Urinary bladder (tissue), 4 donors: ENCODE measurements at places on chromosomes 5 and 9. TPM values are rescaled to one million over a fixed set of nuclear protein-coding genes. Genes with fewer than 3 reads are reported as not detected.

The TMEM174 gene
- not detected for total RNA-seq

The C7 gene
- total RNA-seq: 807 TPM

The NDOR1 gene
- 3.2 TPM for total RNA-seq

The SPATA31E1 gene
- total RNA-seq: not detected

The IFNA13 gene
- not detected for total RNA-seq

The ZDHHC12 gene
- 6.3 TPM for total RNA-seq

The FUT7 gene
- not detected for total RNA-seq

The LCN15 gene
- not detected for total RNA-seq

The C1QTNF2 gene
- 17.1 TPM for total RNA-seq

The SLC4A9 gene
- total RNA-seq: 0.11 TPM

The PCDHA2 gene
- total RNA-seq: 0.37 TPM

The POU5F2 gene
- total RNA-seq: 10.5 TPM

The PCDHB2 gene
- 3.4 TPM for total RNA-seq
